ENCODE measurements at places on chromosomes 1 and 21.

DNA sequence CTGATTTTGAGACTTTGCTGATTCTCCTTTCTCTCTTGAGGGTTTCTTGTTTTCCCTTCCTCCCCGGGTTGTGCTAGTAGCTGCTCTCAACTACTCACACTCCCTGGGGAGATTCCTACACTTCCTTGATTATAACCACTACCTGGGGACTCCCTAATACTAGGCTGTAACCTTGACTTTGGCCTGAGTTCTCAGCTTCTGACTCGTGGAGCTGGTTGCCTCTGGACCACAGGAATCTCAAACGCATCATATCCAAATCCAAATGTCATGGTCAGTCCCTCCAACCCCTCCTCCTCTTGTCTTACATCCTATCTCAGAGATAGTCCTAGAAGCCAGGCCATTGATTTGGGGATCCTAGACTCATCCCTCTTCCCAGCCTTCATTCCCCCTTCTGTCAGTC is 12.0 kb downstream of the MOV10 start:
- no peak for DNase-seq

DNA sequence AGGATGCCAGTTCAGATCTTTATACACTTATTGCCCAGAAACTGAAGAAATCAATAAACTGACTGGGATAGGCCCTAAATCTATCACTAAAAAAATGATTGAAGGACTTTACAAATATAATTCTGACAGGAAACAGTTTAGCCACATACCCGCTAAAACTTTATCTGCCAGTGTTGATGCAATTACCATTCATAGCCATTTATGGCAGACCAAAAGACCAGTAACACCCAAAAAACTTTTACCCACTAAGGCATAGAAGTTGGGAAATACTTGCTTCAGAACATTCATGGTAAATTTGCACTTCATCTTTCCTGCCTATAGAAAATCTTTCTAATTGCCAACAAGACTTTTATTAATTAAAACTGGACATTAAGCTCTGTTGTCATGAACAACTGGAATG is 15.0 kb upstream of the GPR25 start:
- no peak for DNase-seq

DNA sequence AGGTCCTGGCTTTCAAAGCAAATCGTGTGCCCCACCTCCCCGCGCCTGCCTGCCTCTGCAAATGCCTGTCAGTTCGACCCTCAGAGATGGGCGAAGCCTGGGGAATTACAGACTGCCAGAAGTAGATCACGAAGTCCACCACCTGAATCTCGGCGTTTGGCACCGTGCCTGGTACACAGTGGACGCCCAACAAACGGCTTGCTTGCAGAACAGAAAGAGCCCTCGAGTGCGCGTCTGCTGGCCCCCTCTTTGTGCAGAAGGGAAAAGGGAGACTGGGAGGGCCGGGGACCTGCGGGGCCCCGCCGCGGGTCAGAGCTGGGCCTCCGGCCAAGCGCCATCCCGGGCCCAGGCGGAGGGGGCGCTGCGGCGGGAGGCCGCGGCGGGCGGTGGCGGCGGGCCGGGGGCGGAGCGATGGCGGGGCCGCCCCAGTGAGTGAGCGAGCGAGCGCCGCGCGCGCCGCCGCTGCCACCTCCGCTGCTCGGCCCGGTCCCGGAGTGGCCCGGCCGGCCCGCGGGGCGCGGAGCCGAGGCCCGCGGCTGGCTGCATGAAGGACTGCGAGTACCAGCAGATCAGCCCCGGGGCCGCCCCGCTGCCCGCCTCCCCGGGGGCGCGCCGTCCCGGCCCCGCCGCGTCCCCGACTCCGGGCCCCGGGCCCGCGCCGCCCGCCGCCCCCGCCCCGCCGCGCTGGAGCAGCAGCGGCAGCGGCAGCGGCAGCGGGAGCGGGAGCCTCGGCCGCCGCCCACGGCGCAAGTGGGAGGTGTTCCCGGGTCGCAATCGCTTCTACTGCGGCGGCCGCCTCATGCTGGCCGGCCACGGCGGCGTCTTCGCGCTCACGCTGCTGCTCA is at the start of gene ZDHHC18:
Gene ZDHHC18 (plus strand): TSS at position 428 of the 845 bp plus-strand sequence. CDS start 117 bp downstream, at position 545.
- no peak for DNase-seq

DNA sequence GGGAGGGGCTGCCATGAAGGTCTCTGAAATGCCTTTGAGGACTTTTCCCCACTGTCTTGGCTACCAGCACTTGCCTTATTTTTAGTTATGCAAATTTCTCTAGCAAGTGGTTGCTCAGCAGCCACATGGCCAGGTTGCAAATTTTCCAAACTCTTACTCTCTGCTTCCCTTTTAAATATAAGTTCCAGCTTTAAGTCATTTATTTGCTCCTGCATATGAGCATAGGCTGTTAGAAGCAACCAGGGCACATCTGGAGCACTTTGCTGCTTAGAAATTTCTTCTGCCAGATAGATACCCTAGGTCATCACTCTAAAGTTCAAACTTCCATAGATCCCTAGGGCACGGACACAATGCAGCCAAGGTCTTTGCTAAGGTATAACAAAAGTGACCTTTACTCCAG is 44.8 kb downstream of the DDAH1 start:
- no peak for DNase-seq

- no peak for DNase-seq
Measured at GRCh38 chr1:229884765-229885164, 182.3 kb upstream of the GALNT2 start.

DNA sequence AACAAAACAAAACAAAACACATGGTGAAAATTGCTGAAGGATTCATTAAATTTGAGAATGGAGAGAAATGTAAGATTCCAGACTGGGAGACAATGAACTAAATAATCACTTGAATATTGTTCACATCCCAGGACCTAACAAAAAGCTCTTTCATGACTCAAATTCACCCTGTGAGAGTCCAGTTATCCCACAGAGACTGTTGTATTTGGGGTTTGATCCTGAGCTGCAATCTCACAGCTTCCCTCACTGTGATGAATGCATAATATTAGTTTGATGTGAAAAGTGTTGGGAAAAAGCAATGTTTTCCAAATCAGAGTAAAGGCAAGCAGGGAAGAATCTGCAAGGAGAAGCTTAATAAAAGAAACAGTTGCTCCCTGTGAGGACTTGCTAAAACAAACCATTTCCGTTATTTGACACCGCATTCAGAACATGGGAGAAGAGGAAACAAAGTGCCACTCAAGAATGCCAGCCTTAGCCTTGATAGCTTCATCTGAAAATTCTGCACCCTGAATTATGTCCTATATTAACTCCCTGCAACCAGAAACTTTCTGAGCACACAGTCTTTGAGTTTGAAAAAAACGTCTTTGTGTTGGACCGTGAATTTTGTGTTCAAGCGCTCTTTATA is 208.8 kb downstream of the DAB1 start:
- no peak for DNase-seq

DNA sequence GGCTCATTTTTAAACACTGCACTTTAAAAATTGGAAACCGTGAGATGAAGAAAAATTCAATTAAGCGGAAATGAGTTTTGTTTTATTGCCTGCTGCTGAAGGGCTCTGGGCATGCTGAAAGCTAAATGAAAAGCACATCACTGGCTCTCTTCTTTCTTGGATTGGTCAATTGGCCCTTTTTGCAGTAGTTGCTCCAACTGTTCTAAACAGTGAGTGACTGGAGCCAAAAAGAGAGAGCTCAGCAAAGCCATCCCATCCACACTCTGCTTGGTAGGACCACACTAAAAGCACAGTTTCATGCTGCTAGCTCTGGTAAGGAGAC is 48.1 kb downstream of the LHX4 start:
- no peak for DNase-seq

Measured in activated naive CD8-positive, alpha-beta T cell treated with anti-CD3 and anti-CD28 coated beads, Interleukin-2, amount 50 U/mL, for 16 hours (primary cell).